ENCODE measurements at places on chromosomes 11 and 22.

DNA sequence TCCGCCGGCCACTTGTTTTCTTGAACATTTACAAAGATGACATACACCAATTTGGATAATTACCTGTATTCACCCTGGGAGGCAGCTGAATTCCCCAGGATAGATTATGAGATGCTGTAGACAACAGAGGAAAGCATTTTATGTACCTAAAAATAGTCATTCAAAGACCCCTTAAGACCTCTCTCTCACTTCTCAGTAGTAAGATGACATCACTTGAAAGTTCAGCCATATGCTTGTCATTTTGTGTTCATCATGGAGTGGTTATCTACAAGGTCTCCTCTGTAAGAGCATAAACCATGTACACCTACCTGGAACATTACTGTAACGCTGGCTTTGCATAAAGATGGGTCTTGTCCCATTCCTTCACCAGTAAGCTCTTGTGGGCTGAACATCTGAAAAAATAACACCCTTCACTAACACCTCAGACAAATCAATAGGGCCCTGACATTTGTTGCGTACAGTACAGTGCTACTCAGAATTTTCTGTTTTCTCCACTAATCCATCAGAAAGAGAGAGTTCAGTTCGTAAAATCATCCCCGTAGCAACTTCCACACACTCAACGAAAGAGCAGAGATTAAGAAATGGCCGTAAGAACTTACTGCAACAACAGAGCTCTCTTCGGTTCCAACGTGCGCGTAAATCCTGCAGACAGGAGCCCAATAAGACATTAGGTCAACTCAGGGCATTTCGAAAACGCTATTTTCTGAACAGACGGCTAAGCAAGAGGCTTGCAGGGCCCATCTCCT, 15.6 kb upstream of the WDR74 start:
- no peak for DNase-seq

GRCh38 chr22:42892156-42892555, 35.1 kb upstream of the ARFGAP3 start:
- DNase-seq, result no peak

- DNase-seq, result no peak
Observed at GRCh38 chr22:46638601-46639431, 18.6 kb downstream of the GRAMD4 start.

DNA sequence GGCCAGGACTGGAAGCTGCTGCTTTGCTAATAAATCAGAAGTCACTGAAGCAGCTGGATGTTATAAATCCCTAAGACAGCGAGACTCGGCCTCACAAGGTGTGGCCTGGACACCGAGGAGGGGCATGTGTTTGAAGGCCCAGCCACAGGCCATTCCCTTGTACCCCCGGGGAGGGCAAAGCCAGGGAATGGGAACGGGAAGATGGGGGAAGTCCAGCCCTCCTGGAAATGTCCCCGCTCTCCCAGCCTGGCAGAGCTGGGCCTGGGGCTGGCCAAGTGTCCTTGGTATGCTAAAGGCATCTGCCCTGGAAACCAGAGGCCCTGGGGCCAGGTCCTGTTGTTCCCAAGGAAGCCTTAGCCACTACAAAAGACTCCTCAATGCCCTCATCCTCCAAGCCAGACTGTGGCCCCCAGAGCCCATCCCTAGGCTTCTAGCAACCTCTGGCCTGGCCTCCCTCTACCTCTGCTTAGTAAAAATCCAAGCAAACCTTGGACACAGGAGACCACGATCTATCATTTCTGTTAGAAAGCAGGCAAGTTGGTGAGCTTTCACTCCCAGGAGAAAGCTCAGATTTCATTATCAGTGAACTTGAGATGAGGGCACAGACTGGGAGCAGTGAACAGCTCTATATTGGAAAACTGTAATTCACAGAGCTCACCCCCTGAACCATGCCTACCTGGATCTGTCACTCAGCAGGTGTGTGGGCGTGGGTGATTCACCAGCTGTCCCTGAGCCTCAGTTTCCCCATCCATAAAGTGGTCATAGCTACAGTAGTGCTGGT, 11.0 kb downstream of the CHST1 start:
- no peak for DNase-seq

DNA sequence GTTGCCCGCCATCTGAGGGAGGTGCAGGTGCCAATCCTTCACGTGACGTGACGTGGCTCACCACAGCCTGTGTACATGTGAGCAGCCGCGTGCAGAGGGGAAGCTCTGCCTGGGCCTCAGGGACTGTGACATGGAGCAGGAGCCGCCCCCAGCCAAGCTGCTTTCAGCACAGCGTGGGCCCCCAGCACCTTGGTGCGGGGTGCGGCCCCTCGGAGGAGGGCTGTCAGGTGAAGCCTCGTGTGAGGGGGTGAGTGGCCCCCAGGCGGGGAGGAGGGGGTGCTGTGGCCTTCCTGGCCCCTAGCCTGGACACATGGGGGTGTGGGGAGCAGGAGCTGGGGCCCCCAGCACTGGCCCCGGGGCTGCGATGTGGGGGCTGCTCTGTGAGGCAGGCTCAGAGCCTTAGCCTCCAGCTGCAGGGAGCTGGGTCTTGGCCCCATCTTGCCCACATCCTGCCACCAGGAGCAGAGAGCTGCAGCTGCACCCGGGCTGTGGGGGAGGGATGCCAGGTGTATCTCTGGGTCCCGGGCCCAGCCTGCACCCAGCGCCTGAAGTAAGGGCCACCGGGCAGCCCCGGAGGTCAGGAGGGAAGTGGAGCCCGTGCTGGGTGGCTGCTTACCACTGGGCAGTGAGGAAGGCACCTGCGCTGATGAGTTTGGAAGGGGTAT, at the start of gene ADORA2A:
Gene ADORA2A, plus strand, starts transcription at position 100 of the 665 bp plus-strand sequence. CDS start 5,806 bp downstream, outside the sequence.
- no peak for DNase-seq

DNA sequence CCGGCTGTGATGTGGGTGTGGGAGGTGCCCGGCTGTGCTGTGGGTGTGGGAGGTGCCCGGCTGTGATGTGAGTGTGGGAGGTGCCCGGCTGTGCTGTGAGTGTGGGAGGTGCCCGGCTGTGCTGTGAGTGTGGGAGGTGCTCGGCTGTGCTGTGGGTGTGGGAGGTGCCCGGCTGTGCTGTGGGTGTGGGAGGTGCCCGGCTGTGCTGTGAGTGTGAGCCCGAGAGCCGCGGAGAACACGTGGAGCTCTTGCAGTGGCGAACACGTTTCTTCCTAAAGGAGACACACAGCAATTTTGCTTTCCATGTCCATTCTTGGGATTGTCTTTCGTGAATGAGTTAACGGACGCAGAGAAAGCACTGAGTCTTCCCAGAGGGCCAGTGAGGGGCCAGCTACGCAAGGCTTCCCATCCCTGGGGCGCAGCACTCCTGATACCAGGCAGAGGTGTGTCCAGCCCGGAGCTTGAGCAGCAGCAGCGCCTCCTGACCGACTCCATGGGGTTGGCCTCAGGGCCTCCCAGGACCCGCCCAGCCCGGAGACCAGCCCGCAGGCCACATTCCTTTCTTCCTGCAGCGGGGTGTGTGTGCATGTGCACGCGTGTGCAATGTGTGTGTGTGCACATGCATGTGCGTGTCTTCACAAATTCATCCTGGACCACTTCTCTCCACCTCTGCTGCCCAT, 245.0 kb upstream of the B3GAT1 start:
- no peak for DNase-seq

GRCh38 chr11:134417871-134418840, 6.1 kb upstream of the B3GAT1 start:
- no peak for DNase-seq
